ENCODE measurements at places on chromosomes 3 and 15.

- no peak for DNase-seq
Measured at GRCh38 chr15:50767332-50767861, 1.9 kb upstream of the SPPL2A start.

GRCh38 chr3:127673191-127674100, 694 bp downstream of the ABTB1 start:
- DNase-seq: peak; percentile 46

DNA sequence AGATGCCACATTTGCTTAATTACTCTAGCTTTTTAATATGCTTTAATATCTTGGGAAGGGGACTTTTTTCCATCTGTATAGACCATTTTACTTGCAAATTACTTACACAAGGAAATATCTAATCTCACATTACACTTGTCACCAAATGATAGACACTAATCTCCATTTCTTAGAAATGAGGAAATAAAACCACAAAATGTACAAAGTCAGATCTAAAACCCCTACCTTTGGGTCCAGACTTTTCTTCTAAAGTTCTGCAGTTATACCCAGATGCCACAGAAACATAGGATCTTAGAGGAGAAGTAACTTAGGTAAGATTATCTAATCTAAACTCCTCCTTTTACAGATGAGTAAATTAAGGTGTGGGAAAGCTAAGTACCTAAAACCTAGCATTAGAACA, 44.3 kb downstream of the CD200R1L start:
- DNase-seq: no peak

DNA sequence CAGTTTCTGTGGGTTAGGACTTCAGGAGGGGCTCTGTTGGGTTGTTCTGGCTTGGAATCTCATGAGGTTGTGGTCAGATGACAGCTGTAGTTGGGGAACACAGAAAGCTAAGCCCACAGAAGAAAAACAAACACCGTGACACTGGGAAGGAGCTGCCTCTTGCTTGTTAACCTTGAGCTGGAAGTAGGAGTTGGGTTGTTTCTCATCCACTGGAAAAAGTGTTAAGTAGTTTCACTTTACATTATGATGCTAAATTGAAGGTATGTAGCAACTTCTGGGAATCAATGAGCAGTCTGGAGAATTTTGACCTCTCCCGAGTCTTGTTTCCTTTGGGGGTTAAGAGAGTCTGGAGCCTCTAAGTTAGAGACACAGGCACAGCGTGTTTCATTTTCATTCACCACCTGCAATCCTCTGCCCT, 20.4 kb downstream of the HACD3 start:
- DNase-seq: no peak

- no peak for DNase-seq
Measured at GRCh38 chr3:12705981-12706380, 42.1 kb upstream of the RAF1 start.

DNA sequence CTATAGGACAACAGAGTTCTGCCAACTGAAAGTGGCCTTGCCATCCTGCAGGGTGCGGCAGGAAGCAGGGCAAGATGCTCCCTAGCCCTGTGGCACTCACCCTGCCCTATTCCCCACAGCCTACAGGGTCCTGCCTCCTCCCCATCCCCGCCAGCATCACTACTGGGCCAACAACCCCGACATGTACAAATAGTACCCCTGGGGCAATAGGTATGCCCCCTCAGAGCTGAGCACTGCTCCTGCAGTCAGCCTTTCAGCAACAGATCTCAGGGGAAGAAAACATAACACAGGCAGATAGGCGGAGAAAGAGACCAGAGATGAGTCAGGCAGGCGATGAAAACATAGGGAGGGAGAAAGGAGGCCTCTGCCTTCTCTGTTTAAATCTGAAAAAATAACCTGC, 74.7 kb downstream of the XXYLT1 start:
- no peak for DNase-seq

DNA sequence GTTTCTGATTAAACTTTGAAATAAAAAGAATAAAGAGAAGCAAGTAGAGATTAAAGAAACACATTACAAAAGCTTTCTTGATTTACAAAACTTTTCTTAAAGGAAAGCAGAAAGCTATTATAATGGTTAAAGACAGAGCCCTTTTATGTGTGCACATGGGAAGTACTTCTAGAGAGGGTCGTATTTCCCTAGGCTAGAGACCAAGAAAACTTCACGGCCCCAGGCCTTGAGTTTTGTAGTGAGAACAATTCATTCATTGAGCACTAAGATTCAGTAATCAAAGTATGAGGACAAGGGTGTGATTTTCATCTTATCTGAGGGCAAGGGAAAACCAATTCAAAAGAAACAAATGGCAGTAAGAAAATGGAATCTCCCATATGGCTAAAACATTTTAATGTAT, 854.1 kb downstream of the ROBO1 start:
- no peak for DNase-seq

DNA sequence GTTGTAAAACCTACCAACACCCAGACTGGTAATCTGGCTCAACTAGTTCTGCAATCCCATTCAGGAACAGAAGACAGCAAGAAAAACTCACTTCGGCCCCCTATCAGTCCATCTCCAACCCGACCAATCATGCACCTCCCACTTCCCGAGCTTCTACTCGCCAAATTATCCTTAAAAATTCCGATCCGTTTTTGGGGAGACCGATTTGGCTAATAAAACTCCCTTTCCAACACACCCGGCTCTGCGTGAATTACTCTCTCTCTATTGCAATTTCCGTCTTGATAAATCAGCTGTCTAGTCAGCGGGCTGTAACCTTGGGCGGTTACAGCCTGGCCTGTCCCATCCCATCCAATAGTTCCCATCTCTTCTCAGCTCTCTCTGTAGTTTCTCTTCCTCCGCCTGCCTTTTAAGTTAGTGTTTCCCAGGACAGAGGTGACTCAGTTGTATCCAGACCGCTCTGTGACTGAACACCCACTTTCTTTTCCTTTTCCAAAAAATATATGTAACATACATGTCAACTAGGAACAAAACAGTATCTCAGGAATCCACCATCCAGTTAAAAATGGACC, 780 bp upstream of the ACAD9 start:
- no peak for DNase-seq

- no peak for DNase-seq
Measured at GRCh38 chr15:74995779-74996765, 709 bp downstream of the SCAMP5 start.

DNA sequence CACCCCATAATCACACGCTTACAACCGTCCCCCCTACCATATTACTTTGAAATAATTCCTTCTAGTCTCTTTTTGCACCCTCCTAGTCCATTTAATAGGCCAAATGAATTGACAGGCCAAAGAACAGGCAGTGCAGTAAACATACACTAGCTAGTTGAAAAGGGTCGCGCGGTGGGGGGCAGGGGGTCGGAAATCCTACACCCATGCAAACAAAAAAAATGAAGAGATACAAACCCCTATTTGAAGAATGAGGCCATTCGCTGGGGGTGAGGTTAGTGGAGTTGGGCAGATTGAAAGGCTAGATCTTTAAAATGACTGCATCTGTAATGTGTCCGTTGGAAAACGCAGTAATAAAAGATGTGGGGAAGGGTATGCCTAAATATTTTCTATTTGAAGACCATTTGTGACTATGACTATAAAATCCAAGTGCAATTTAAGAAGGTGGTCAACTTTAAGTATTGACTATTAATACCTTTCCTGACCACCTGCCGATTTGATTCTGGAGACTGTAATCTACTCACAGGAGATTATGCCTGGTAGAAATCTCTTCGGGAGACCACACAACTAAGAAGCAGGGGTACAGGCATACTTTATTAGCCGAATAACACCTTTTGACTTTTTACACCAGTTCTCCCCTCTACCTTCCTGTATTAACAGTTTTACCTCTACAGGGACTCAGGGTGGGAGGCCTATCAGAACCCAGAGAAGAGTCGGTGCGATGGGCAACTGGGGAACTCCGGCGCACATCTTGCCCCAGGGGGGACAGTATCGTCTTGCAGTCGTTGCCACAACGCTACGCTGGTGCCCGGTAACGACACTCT, 762 bp upstream of the ARL6 start:
- peak; percentile 0 for DNase-seq

DNA sequence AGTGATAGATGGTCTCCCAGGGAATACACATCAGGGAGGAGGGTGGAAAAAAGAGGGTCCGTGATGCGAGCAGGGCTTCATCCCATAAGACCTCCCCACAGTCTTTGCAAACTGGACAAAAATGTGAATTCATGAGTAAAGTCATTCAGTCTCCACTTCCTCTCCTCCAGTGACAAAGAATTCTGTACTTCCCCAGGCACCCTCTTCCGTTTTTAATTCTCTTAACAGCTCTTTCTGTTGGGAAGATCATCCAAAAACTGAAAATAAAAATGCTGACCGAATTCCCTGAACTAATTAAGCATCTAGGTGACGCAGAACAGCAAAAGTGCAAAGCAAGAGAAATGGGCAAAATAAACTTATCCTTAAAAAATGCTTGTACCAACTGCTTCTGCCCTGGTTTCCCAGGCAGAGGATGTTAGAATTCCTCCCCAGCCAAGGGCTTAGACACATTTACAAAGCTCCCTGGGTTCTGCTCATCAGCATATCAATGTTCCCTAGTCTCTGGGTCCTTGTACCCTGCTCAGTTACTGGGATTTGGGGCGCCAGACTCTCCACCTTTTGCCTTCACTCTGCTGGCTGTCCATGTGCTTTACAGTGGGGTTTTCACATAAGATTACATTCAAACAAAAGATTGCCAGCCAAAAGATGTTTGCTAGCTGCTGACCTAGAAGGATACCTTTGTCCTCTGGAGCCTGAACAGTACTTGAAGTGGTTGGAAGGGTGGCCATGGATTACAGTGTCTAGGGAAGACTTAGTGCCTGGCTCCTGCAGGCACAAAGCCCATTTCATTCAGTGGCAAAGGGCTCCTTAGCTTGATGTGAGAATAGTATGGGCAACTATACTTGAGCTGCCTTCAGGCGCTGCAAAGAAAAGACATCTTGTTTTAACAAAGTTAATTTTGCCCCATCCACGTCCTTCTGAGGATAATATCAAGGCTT, 69.4 kb downstream of the ARNT2 start:
- DNase-seq: no peak

DNA sequence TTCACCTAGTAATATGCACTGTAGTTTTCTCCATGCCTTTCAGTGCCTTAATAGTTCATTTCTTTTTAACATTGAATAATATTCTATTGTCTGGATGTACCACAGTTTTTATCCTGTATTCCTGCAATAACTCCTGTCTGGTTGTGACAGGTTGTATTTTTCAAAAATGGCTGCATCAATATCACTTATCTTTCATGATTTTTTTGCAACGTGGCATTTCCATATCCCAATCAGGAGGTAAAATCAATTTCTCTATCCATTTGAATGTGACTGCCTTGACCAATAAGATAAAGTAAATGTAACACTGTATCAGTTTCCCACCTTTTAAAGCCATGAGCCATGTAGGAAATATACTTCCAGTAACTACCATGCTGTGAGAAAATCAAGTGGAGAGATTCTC, 27.5 kb upstream of the EPHA3 start:
- no peak for DNase-seq

GRCh38 chr3:170154569-170155143, 26.9 kb downstream of the PHC3 start:
- DNase-seq: no peak

- no peak for DNase-seq
Measured at GRCh38 chr3:60752809-60753208, 498.4 kb downstream of the FHIT start.

DNA sequence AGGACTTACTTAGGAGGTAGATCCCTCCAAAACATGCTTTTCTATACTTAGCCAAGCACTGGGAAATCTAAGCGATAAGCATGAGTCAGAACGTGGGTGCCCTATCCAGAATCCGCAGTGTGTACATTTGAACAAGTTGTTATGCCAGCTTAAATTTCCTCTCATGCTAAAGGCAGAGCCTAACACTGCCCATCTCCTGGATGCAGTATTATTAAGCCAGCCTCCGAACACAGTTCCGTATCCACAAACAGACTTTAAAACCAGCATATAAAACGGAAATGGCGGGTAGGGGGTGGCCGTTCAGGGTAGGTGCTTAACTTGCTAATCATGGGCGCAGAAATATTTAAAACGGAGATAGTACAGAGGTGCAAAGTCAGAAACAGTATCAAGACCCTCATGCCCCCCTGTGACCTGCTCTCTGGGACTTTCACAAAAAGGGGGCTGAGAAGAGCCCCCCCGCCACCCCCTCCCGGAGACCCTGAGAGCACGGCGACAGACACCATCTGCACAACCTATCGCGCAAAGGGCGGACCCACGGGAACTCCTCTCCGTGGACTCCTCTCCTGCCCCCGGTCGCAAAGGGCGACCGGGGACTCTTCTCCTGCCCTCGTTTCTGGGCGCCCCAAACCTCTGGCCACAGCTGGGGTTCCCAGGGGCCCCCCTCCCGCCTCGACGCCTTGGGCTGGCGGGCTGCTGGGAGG, 889 bp upstream of the LRRIQ4 start:
- DNase-seq: peak; percentile 25

- no peak for DNase-seq
Measured at GRCh38 chr3:71582612-71583565, 639 bp downstream of the FOXP1 start.

GRCh38 chr3:127092776-127093175, 100.2 kb upstream of the PRR23E start:
- no peak for DNase-seq

- DNase-seq: no peak
Measured at GRCh38 chr3:71906976-71907375, 122.0 kb upstream of the PROK2 start.

DNA sequence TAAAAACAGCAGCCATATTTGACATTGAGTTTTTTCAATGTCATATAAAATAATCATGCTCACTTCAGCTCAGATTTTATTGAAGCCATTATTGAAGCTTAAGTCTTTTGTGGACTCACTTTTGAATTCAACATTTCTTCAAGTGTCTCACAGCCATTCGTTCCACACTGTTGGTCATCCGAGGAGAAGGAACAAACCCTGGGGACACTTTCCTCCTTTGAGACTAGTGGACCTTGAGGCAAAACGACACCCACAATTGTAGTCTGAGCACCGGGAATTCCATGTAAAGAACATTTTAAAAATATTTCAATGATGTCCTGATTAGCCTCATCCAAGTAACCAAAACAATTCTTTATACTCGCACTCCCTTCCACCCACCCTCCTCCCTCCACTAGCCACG, 174.7 kb downstream of the CD47 start:
- no peak for DNase-seq

DNA sequence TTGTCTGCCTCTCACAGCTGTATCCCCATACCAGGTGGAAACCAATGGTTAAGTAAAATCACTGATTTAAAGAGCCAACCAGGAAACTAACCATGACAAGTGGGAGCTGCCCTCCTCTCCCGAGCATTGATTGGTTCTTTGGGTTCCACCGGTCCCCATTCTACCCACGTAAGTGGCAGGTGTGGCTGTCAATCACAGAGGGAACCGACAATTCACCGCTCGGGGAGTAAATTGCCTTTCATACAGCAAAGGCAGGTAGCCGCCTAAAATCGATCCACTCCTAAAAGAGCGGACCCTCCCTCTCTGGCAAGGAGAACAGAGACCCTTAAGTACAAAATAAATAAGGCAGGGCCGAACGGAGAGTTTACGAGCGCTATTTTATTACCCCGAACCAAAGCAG, 1.2 kb downstream of the ERC2 start:
- no peak for DNase-seq

- no peak for DNase-seq
Measured at GRCh38 chr3:126149960-126150515, 30.3 kb downstream of the ALDH1L1 start.
